ENCODE measurements at places on chromosomes 3 and 15.

DNA sequence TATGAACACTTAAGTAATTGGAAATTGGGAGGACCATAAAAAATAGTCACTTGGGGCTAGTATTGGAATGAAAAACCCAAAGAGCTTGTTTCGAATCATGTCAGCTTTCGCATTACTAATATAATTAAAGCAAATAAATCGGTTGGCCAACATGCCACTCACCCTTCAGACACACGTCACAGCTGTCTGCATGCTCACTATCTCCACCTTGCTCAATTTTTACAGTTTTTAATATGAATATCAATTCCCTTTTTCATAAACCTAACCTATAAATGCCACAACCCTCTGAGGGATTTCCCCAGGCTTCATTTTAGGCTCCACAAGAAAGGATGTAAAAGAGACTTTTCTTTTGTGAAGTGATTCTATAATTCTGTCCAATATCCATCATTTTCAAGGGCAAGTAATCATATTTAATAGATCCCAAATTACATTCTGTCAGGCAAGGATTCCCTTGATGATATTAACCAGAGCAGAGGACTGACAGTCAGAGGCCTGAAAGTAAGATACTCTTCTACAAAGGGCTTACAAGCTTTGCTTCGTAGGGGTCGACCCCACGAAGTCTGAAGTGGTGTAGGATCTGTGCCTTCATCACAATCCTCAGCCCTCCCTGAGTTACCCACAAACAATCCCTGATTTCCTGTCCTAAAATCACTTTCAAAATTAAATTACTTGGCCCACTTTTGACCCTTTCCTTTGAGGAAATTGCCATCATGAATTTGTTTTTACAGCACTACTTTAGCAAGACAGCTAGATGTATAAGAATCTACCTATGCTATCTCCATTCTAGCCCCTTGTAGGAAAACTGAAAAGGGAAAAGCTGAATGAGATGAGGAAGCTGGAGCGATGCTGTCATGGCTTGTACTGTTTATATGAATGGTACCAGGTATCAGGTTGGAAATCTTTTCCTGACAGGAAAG, 44.5 kb downstream of the NANOGP8 start:
- DNase-seq = no peak

DNA sequence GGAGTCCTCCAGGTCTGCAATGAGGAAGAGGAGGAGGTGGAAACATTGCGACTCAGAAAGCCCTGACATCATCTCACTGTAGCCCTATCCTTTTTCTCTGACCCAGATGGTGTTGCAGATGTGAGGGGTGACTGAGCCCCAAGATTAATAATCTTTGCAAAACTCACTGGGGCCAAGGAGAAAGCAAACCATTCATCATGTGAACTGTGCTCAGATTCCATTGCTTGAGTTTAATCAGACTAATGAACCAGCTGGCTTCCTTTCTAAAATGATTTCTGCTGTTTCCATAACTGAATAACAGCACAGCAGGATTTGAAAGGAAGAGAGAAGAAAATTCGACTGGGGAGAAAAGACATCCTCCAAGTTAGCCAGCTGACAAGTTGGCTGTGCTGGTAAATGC, 13.4 kb upstream of the DGKG start:
- no peak for DNase-seq

- DNase-seq = no peak
Measured at GRCh38 chr3:122993124-122993978, 34.2 kb downstream of the SEMA5B start.

DNA sequence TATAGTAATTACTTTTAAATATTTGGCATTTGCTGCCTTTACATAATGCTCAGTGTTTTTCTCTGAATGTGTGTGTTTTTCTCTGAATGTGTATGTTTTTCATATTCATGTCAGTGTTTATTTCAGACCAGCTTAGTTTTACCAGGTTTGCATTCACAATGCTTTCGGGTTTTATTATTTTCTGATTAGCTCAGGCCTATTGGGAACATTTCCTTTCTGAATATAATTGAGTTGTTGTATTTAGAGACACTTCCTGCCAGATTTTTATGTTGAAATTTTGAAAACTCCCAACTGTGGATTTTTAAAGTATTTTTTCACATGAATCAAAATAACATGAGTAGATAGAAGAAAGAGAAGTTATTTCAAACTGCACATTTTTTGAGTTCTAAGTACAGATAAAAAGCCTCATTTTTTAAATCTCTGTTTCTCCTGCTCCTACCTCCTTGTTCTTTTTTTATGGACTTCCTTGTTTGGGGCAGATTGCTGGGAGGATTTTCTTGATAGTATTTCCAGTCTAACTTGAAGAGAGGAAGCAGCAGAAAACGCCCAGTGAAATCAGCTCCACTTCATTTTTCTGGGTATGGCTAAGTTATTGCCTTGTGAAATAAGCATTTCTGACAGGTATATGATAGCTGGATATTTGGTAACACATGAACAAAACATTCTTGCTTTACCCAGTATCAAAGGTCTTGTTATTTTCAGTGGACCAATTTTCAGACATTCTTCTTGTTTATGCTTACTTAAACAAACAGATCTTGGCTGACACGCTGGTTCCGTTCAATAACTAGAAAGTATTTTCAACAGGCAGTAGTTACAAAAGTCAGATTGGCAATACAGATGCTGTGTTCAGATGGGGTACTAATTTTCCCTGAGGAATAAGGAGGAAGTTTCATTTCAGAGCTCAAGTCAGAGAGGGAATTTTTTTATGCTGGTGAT, 70.7 kb downstream of the RIOX2 start:
- DNase-seq = no peak

- no peak for DNase-seq
Measured at GRCh38 chr15:43489191-43489590, 3.8 kb downstream of the TP53BP1 start.

- peak; percentile 48 for DNase-seq
Measured at GRCh38 chr3:46979958-46980497, 562 bp downstream of the NBEAL2 start.

- DNase-seq = no peak
Measured at GRCh38 chr15:96360581-96361308, 30.2 kb downstream of the NR2F2 start.

- DNase-seq = no peak
Measured at GRCh38 chr3:77328690-77329089, 288.8 kb downstream of the ROBO2 start.

- no peak for DNase-seq
Measured at GRCh38 chr15:88120026-88120425, 136.5 kb downstream of the NTRK3 start.

DNA sequence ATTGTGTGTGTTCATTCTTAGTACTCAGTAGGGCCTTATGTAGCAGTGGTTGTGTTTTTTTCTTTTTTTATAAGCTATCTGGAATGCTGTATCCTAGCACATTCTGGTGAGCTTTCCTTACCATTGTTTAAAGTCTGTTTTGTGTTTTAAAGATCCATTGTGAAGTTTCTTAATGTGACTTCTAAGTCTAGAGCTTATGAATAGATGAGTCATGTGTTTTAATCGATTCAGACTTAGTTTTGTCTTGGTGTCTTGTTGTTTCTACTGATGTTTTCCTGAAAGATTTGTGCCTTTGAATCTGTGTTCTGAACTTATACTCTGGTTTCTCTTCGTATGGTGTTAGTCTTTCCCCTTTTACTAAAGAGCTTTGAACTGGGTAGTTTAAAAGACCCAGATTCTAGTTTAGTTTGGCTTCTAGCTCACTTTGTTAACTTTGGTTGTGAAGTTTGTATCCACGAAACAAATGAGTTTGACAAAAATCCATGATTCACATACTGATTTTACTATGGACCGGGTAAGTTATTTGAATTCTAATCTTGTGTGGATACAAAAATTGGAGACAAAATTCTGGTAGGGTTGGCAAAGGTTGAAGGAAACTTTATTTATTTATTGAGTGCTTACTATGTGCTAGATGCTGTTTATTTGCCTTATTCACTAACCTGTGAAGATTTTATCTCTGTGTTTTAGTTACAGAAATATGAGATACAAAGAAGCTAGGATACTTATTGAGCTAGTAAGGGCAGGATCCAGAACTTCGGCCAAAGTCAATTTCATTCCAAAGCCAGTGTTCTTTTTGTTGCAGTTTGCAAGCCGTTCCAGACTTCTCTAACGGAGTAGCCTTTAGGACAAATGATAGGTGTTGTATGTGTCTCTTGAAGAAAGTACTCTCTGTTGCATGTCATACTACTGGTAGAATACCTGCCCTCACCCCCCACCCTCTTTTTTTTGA, 24.8 kb downstream of the AKAP13 start:
- DNase-seq = no peak

GRCh38 chr15:31024979-31025378, 33.6 kb upstream of the MTMR10 start:
- no peak for DNase-seq

- DNase-seq = no peak
Measured at GRCh38 chr3:37824954-37825328, 36.7 kb upstream of the CTDSPL start.

DNA sequence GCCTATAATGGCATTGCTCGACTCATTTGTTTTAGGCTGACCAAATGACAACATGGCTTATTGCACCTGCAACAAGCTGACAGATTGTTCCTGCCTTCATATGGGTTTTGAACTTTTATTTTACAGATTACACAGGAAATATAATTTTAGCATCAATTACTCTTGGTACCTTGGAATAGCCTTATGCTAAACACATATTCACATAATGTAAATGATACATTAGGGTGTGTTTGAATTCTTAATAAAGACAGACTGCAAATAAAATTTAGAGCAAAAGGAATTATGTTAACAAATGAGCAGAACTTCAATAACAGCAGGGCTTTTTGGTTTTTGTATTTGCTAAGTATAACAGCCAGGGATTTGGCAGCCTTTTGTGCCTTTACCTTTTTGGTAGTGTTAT, 51.9 kb upstream of the TMC3 start:
- no peak for DNase-seq
